ENCODE measurements at places on chromosomes 5 and 9.

GRCh38 chr9:18260521-18260920, 213.4 kb upstream of the ADAMTSL1 start:
- DNase-seq, result no peak

- no peak for DNase-seq
Observed at GRCh38 chr5:124744170-124744971, 2.1 kb downstream of the ZNF608 start.

- no peak for DNase-seq
Observed at GRCh38 chr5:63233911-63234310, 655.3 kb downstream of the LRRC70 start.

- no peak for DNase-seq
Observed at GRCh38 chr5:50691399-50692016, 25.1 kb downstream of the PARP8 start.

GRCh38 chr5:156641686-156642085, 208.4 kb upstream of the PPP1R2B start:
- DNase-seq, result no peak

DNA sequence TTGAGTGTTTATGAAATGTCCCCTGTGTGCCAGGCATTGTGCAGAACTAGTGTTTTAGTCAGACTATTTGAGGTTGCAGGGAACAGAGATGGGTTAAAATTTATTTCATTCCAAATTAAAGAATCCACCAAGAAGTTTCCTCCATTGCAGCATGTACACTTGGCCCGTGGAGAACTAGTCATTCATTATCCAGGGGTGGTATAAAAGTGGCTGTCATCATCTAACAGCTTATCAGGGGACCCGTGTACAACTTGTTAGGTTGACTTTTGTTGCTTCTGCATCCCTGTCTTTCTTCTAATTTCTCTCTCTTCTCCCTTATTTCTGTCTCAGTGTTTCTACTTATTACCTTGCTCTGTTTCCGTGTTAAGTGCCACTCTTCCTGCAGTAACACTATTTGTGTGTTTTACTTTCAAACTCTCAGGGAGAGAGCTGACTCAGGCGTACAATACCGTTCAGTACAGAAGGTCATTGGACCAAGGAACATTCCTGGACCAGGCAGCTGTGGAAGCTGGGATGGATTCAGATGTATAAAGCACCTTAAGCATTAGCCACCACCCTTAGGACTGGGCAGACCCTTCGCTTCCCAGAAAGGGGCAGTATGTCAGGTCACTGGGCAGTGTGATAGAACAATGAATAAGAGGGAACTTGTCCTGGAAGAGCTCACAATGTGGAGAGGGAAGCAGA, 36.1 kb downstream of the MAP3K1 start:
- DNase-seq, result no peak

DNA sequence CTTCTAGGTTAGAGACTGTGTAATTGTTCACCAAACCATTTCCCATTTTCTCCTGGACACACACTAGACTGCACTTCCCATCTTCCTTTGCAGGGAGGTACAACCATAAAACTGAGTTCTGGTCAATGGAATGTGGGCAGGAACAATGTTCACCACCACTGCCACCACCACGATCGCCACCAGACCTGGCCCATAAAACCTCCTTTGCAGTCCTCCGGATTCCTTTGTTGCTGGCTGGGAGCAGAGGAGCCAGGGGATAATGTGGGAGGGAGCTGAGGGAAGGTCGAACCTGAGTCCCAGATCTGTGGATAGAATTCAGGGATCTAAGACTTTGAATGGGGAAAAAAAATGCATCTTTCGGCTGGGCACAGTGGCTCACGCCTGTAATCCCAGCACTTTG, 29.4 kb upstream of the EGFLAM start:
- no peak for DNase-seq

DNA sequence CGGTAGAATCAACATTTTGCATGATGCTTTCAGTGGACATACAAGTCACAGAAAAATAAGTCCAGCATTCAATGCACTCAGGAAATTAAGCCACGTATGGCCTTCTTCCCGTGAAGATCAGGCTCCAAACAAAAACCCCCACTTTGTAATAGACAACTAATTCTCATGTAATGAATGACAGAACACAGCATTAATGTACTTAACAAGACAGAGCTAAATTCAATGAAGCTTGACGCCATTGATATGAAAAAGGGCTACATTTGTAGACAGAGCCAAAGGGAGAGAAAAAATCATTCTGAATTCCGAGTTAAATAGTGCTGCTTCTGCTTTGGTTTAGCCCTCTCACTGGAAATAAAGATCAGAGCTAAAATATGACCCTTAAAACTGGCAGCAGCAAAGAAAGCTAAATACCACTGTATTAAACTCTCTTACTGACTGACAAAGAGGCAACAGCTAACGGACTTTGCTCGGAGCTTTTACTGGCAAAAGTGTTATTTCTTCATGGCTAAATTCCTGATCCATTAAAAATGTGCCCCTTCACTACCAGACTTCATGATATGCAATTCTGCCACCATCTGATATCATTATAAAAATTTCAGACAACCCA, 250.5 kb downstream of the BNC2 start:
- no peak for DNase-seq

GRCh38 chr5:74334062-74334761, 306.3 kb downstream of the ENC1 start:
- DNase-seq, result no peak

- no peak for DNase-seq
Observed at GRCh38 chr5:13785781-13786415, 158.6 kb downstream of the DNAH5 start.

Data from non-pigmented ciliary epithelial cell (primary cell).